ENCODE measurements at places on chromosomes 2 and 18. TPM values are rescaled to one million over a fixed set of nuclear protein-coding genes. Genes with fewer than 3 reads are reported as not detected.
A peak's percentile ranks its signal among the peaks of the same experiment; 100 is the strongest.

The GRHL1 gene
- 3.2 TPM for total RNA-seq

- no peak for DNase-seq
These were observed 737.4 kb upstream of the SALL3 start for GRCh38 chr18:78242254-78242643.

DNA sequence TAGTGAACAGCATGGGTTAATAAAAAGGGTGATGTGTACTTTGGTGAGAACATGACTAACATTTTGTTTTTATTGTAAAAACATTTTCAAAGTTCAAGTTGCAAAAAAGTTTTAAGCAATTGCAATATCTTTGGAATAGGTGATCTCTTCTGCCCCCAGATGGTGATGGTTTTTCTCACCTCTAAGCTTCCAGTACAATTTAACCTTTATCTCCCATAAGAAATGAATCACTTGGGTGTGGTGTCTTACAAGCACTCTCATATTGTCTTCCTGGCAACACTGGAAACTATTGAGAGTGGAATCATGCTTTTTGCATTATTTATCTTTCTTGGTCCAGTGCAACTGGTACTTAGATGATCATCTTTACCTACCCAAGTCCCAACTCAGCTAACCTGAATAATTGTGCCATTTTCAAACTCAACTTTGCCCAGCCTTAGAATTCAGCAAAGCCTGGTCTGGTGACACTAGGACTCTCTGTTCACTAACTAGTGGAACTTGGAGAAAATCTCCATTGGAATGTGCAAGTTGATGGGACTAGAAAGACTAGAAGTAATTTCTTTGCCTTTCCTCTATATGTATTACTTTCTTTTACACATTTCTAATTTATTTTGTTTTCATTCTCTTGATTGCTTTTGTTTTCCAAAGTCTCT lies 964.7 kb upstream of the ZEB2 start:
- peak; percentile 5 for DNase-seq

- peak; percentile 50 for DNase-seq
These were observed 5.3 kb upstream of the NEU4 start for GRCh38 chr2:241803387-241804325.

The TMEM185B gene
- 25.2 TPM for total RNA-seq

DNA sequence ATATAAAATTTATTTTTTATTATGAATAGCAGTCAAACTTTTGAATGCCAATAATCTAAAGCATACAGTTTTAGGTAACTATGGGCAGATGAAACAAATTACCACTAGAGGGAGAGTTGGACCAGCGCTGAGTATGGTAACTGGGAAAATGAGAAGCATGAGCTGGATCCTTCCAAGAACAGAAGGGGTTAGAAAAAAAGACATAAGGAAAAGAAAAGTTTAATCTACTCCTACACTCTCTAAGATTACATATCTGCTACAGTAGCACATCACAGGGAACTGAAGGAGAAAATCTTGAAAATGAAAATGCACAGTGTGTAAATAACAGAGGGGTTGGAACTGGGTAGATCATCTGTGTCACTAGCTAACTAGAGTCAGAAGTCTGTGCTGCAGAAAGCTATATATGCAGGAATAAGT lies 15.5 kb downstream of the REG3G start:
- DNase-seq = no peak

GRCh38 chr2:223613017-223613950 lies 11.1 kb upstream of the SCG2 start:
- DNase-seq = no peak

The NPHP1 gene
- 0.24 TPM for total RNA-seq

GRCh38 chr2:37795938-37796337 lies 124.5 kb upstream of the CDC42EP3 start:
- no peak for DNase-seq

The MORN2 gene
- total RNA-seq = 1.7 TPM

DNA sequence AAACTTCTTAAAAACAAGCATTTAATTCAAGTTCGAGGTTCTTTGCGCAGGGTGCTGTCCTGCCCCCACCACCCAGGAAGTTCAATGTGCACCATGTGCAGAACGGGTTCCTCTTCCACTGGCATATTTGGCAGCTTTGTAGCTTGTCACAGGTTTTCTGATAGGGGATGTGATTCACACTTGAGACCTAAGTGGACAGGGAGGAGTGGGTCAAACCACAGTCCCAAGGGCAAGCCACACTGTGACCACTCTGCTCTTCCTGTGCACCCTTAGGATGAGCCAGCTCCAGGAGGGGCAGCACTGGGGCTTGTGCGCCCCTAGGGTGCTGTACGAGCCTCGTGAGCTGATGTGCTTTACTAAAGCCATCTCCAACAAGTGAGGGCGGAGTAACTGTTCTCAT lies 82.5 kb downstream of the TGFA start:
- peak; percentile 10 for DNase-seq

GRCh38 chr2:170848587-170848986 lies 31.9 kb downstream of the GAD1 start:
- no peak for DNase-seq

- DNase-seq = no peak
These were observed 8.8 kb downstream of the RAB1A start for GRCh38 chr2:65120990-65121693.
